LHCN-M2 (cell line): ENCODE measurements at places on chromosomes 5 and 9. TPM values are rescaled to one million over a fixed set of nuclear protein-coding genes. Genes with fewer than 3 reads are reported as not detected.
A peak's percentile ranks its signal among the peaks of the same experiment; 100 is the strongest.

DNA sequence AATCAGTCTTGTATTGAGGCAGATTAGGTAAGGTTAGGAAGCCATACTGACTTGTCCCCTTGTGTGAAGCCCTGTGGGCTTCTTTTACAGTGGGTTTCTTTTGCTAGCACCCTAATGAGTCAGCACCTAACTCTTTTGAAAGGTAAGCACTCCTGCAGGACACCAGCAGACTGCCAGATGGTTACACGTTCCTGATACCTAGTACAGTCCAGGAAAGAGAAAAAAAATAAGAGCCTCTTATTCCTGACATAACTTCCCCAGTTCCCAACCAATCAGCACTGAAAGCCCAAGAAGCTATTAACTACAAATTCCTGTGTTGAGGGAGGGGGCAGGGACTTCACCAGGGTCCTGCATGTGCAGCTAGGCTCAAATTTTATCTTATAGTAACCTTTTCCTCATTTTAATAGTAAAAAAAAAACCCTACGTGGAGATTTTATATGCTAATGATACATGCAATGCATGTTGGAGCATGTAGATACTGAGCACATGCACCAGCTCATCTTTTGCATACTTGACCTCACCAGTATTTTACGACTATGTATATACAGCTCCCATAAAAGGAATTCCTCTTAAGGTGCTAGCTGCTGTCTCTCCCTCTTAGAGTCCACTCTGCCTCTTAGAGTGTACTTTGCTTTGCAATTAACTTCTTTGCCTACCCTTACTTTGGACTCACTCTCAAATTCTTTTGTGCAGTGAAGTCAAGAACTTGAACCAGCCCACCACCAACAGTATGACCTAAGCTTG lies 84.7 kb upstream of the RORB start:
- no peak for DNase-seq

DNA sequence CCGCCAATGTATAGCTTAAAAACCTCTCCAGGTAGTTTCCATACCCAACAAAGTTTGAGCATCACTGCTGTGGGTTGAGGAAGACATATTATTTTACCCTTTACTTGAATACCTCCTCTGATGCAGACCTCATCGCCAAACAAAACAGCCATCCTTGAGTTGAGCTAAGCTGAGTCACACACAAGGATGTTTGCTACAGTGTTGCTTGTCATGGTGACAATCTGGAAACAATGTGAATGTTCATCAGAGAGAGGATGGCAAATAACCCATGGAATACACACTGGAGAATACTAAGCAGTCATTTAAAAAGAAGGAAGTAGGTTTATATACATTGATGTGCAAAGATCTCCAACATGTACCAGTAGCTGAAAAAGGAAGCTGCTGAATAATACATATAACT lies 41.1 kb upstream of the TCF7 start:
- no peak for DNase-seq

GRCh38 chr5:109693535-109694400 lies 4.0 kb downstream of the MAN2A1 start:
- DNase-seq: peak; percentile 56

GRCh38 chr9:69325409-69326212 lies 596 bp downstream of the ENTREP1 start:
- no peak for DNase-seq

GRCh38 chr5:56335212-56335611 lies 102.1 kb upstream of the ANKRD55 start:
- no peak for DNase-seq

DNA sequence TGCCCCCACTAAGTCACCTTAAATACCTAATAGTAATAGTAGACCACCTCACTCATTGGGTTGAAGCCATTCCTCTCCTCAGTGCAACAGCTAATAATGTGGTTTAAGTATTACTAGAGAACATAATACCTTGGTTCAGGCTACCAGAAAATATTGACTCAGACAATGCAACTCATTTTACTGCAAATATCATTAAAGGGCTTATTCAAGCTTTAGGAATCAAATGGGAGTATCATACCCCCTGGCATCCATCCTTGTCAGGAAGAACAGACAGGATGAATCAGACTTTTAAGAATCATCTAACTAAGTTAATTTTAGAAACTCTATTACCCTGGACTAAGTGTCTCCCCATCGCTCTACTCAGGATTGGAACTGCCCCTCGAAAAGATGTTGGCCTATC lies 6.8 kb upstream of the RNF180 start:
- peak; percentile 26 for DNase-seq

GRCh38 chr5:179822444-179822990 lies 1.8 kb downstream of the SQSTM1 start:
- no peak for DNase-seq

- DNase-seq: no peak
Measured at GRCh38 chr5:136732751-136733150, 367.4 kb upstream of the TRPC7 start.

- no peak for DNase-seq
Measured at GRCh38 chr5:1522601-1523479, 920 bp downstream of the LPCAT1 start.

- no peak for DNase-seq
Measured at GRCh38 chr5:123107343-123108244, 18.6 kb downstream of the PRDM6 start.

- peak; percentile 53 for DNase-seq
Measured at GRCh38 chr9:133792721-133793470, 54.7 kb upstream of the SARDH start.

DNA sequence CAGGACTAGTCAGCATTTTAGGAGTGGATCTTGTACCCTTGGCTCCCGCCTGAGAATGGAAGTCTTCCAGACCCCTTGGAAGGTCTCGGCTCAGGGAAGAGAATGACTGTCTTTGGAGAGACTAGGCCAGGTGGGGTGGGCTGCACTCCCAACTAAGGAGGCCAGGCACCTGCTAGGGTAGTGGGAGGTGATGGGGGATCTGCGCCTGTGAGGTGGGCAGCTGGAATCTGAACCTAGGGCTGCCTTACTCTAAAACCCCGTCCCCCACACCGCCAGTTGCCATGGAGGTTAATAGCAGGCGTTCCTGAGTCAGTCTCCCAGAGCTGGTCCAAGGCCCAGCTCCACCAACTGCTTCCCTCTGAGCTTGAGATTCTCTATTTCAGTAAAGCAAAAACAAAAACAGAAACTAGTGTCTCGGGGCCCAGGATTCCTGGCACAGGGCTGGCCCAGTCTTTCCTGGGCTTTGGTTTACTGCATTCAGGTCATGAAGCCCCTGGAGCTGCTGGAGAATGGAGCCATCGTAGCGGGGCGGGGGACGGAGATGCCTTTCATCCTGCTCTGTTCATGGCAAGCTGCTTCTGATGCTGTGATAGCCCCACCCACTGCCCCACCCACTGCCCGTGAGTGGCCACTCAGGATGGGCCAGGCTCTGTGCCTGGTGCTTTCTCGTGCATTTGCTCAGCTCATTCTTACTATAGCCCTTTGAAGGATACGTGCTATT lies 57.5 kb downstream of the DAB2IP start:
- DNase-seq: no peak

- DNase-seq: peak; percentile 81
Measured at GRCh38 chr9:110282018-110282738, 25.9 kb upstream of the TXN start.

- DNase-seq: no peak
Measured at GRCh38 chr9:134215699-134216448, 51.5 kb upstream of the RNU6ATAC start.

DNA sequence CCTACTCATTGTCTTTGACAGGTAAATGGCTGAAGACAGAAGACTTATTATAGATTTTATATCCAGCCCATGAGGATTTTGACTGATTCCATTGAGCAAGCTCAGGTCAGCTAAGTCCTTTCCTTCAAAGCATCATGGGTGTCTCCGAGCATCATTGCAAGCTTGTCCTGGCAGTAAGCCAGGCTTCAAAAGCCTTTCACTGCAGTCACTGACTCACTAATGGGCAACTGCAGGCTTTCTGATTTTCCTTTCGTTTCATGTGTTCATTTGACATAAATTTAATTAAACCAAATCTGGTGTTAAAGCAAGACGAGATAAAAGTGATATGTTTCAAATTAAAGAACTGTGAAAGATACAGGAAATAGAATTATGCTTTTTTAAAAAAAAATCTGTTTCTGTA lies 426.2 kb downstream of the ANXA1 start:
- peak; percentile 7 for DNase-seq

DNA sequence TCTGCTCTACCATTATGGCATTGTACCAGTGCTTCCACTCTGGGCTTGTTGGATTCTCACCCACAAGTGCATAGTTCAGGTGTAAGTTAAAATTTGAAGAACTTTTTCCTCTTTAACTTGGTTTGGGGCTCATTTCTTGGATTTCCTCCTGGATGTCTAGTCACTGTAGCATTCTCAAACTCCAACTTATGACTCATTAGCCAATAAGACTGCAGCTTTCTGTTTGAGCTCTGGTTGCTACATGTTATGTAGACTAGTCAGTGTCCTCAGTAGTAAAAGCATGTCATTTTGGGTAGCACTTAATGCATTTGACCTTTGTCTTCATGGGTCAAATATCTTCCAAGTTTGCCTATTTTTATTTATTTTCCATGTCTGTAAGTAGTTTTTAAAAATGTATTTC lies 790.8 kb downstream of the BRINP1 start:
- DNase-seq: peak; percentile 83

GRCh38 chr5:88425124-88425523 lies 156.5 kb upstream of the TMEM161B start:
- DNase-seq: no peak

DNA sequence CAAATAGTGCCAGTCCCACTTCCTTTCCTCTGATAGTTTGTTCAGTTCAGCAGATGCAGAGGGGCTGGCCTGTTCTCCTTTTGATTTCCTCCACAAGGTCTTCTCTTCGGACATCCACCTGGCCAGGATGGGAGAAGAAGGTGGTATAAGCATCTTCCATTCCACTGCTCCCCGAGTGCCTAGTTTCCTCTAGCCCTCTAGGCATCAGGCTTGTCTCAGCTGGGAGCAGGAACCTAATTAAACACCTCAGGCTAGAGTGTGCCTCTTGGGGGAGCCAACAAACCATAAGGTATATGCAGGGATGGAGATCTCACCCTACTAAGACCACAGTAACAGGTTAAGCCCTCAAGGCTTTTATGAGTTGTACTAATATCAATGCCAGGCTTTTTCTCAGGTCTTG lies 835 bp upstream of the DND1 start:
- no peak for DNase-seq

- no peak for DNase-seq
Measured at GRCh38 chr5:54720341-54720740, 202.8 kb downstream of the SNX18 start.

DNA sequence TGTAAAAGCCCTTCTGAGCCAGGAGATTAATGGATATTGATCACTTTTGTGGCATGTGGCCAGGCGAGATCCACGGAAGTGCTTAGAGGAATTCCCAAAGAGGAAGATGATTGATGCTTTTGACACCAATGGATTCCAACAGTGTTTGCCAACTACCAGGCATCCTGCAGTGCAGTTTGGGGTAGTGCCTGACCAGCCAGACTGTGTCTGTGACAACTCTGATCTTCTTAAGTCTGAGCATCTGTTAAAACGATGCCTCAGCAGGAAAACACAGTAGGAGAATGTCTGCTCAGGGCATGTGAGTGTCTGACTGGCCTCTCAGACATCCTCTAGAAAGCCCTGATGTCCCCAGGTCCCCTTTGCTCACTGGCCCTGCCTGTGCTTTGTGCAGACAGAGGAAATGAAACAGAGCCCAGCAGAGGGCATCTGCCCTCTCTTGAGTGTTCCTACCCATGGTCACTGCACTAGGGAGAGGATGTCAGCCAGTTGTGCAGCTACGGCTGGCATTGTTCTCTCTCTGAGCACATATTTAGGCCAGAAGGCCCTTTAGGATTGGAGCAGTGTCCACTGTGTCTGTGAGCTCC lies 57.0 kb downstream of the TRPC7 start:
- peak; percentile 7 for DNase-seq

GRCh38 chr9:26310294-26310693 lies 582.3 kb downstream of the CAAP1 start:
- DNase-seq: peak; percentile 70

GRCh38 chr5:98432378-98432777 lies 341.1 kb upstream of the RGMB start:
- no peak for DNase-seq

DNA sequence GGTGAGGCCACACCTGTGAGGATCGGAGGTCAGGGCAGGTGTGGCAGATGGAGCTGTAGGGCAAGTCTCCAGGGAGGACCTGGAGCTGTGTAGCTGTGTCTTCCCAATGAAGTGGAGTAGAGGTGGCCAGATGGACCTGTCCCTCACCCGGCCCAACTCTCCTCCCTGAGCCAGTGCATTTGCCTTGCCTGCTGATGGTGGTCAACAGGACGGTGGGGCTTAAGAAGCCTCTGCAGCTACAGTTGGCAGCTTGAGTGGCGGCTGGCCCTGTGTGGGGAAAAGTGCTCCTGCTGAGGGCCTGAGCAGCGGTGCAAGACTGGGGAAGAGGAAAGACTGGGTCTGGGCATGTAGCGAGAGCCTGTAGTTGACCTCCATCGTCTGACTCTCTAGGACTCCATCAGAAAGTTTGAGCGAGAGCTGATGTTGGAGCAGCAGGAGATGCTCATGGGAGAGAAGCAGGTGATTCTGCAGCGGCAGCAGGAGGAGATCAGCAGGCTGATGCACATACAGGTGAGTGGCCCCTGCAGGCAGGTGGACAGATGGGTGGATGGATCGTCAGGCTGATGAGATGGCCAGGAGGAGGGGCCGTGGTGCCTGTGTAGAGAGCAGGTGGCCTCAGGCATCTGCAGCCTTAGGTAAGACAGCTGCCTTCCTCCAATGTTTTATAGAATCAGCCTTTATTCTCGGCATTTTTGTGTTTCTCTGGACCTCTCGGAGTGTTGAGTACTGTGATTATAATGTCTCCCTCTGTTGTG lies 24.9 kb downstream of the PITX1 start:
- no peak for DNase-seq

DNA sequence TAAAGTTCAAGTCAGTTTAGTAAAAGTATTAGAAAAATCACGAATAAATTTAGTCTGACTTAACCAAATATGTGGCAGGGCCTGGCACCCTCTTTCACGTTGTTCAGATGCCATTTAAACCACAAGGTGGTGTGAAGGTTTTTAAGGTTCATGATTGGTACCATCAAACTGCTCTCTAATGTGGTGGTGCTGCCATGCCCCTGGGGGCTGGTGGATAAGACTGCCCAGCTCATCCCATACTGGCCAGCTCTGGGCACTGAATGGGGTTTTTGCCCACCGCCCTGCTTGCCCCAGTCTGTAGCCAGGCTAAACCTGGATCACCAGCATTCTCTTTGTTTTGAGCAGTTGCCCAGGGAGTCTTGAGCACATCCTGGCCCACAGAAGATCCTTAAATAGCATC lies 159.3 kb downstream of the GABBR2 start:
- DNase-seq: no peak

DNA sequence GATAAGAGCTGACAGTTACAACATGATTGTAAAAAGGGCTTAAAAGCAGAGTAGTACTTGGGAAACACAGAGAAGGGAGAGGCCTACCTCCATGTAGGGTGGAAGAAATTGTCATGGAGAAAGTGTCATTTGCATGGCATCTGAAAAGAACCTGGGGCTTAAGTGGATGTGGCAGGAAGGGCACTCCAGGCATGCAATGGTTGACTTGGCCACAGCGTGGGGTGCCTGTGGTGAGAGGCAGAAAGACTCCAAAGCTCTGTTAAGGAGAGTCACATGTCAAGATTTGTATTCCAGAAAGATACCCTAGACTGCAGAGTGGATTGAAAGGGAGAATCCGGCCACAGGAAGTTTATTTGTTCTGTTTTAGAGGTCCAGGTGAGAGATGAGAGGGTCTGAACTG lies 2.4 kb downstream of the POLR3G start:
- no peak for DNase-seq

Gene TMEM252
- not detected in 2 replicates for total RNA-seq

Gene AMBP
- not detected in 2 replicates for total RNA-seq

Gene FBP2
- total RNA-seq: not detected in 2 replicates

Gene DND1
- 0.52 and 1.3 TPM in 2 replicates for total RNA-seq

Gene C5orf58
- total RNA-seq: not detected in 2 replicates

Gene ALG2
- total RNA-seq: 35.4 and 36.7 TPM in 2 replicates

Gene CCL19
- total RNA-seq: not detected in 2 replicates
